ENCODE measurements at places on chromosomes 12 and 14.
A peak's percentile ranks its signal among the peaks of the same experiment; 100 is the strongest.

DNA sequence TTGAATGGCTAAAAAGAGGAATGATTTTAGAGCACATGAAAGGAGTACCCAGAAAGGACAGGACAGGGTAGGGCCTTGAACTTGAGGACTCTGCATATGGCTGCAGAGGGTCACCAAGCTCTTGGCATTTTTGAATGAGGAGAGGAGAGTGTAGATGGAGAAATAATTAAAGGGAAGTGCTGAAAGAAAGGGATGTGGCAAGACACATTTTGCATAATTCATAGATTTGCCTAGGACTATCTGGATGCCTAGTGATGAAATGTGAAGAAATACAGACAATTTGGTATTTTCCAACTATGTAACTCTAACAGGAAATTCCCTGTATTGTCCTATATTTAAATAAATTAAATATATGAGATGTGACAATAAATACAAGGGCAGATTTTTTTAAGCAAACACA, 27.5 kb upstream of the MDM1 start:
- H3K36me3 ChIP-seq, result no peaks in the 10 kb centered on the region
- no peak overlapping the region for H3K27ac ChIP-seq
- no peak overlapping the region for H3K4me3 ChIP-seq
- H3K4me1 ChIP-seq, result no peaks in the 10 kb centered on the region
- peak; percentile 33 for DNase-seq

- no peaks in the 10 kb centered on the region for H3K36me3 ChIP-seq
- no peak for DNase-seq
- H3K4me1 ChIP-seq, result no peaks in the 10 kb centered on the region
- H3K4me3 ChIP-seq, result no peak overlapping the region
- no peak overlapping the region for H3K27ac ChIP-seq
Measured at GRCh38 chr14:56514663-56515371, 64.8 kb upstream of the TMEM260 start.

DNA sequence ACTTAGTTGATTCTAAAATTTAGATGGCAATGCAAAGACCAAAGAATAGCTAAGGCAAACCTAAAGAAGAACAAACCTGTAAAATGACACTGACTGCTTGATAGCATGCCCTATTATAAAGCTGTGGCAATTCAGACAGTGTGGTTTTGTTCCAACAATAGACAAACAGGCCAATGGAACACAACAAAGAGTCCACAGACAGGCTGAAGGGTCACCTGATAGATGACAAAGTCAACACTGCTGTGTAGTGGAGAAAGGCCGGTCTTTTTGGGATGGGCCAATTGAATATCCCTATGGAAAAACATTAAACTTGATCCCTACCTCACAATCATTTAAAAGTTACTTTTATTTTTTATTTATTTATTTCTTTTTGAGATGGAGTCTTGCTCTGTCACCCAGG, 33.8 kb upstream of the SLC25A3 start:
- no peaks in the 10 kb centered on the region for H3K27me3 ChIP-seq
- no peak for DNase-seq
- H3K4me1 ChIP-seq, result no peaks in the 10 kb centered on the region
- no peaks in the 10 kb centered on the region for H3K36me3 ChIP-seq
- no peak overlapping the region for H3K27ac ChIP-seq

DNA sequence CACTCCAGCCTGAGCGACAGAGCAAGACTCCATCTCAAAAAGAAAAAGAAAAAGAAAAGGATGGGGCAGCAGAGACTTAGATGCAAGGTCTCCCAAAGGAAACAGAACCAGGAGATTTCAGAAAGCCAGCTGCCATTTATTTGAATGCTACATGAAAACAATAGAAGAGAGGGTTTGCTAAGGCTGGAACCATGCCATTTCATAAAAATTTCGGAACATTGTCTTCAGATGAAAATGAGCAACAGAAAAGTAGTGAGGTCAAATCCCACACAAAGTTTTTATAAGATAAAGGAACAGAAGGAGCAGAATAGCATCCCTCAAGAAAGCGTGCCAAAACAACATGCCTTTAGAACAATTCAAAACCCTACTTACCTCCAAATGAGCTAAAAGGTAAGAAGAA, 175.3 kb downstream of the ETV6 start:
- peaks cover 2% of the 10 kb centered on the region for H3K36me3 ChIP-seq
- H3K27ac ChIP-seq, result no peak overlapping the region
- no peaks in the 10 kb centered on the region for H3K27me3 ChIP-seq
- no peak overlapping the region for H3K4me3 ChIP-seq

GRCh38 chr14:57749267-57749666, 116.6 kb downstream of the SLC35F4 start:
- H3K27ac ChIP-seq, result no peak overlapping the region
- no peaks in the 10 kb centered on the region for H3K27me3 ChIP-seq
- peak; percentile 3 for DNase-seq
- no peak overlapping the region for H3K4me3 ChIP-seq

DNA sequence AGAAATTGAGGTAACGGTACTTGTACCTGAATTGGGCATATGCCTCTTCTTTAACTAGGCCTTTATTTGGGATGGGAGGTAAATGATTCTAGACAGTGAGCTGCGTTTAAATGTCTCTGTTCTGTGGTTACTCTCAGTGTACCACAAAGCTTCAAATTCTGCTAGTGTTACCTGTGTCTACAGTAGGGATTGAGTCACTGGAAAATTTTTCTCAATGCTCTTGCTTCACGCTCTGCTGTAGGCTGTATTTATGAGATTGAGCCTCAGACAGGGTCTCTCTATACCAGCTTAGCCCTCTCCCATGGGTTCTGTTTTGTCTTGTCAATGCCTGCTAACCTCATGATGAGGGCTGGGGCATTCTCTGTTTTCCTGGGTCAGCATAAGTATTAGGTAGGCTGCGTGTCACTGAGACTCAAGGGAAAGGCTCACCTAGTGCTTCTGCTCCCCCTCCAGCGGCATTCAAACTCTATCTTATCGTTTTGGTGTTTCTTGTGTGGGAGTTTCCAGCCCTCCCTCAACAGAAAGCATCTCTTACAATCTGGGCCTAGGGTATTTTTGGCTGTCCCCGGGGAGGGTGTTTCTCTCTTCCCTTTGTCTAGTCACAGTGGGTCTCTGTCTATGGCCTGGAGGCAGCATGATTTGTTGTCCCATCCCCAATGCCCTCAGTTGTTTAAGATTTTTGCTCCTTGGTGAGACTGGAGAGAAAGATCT, 285.8 kb downstream of the ADGRD1 start:
- DNase-seq, result no peak
- H3K36me3 ChIP-seq, result no peaks in the 10 kb centered on the region
- no peaks in the 10 kb centered on the region for H3K27me3 ChIP-seq

Data from trophoblast cell (in vitro differentiated cells and primary cell).